ENCODE measurements at places on chromosomes 5 and 9.

DNA sequence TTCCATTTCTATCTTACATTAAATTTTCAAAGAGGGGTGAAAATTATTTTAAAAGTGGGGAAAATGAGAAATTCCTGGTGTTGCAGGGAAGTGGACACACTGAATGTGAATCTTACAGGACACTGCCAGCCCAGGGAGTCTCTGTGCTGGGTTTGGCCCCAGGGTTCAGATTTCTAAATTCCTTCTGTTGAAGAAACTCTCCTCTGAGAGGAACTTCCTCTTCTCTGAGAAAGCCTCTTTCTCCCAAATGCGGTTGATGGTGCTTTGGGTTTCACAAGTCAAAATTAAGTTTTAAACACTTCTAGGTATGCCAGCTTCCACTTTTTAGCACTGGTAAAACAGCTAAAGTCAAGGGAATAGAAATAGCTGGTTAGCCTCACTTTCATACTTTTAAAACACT is 317.9 kb upstream of the ITGA1 start:
- DNase-seq = no peak

DNA sequence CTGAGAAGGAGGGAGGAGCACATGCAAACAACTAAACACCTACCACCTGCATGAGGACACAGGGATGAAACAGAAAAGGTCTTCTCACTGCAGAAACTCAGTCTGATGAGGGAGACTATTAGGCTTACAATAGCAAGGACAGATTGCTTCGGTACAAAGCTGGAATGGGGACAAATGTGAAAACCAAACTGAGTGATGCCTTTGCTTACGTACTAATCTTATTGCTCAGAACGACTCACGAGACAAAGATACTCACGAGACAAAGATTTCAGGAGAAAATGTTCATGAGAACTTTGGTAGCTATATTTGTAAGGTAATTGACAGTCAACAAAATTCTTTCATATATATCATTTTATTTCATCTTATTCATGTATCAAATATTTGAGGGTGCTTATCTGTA is 71.9 kb upstream of the TAF1L start:
- no peak for DNase-seq

- no peak for DNase-seq
These were observed 521.4 kb downstream of the CAAP1 start for GRCh38 chr9:26371236-26371635.

DNA sequence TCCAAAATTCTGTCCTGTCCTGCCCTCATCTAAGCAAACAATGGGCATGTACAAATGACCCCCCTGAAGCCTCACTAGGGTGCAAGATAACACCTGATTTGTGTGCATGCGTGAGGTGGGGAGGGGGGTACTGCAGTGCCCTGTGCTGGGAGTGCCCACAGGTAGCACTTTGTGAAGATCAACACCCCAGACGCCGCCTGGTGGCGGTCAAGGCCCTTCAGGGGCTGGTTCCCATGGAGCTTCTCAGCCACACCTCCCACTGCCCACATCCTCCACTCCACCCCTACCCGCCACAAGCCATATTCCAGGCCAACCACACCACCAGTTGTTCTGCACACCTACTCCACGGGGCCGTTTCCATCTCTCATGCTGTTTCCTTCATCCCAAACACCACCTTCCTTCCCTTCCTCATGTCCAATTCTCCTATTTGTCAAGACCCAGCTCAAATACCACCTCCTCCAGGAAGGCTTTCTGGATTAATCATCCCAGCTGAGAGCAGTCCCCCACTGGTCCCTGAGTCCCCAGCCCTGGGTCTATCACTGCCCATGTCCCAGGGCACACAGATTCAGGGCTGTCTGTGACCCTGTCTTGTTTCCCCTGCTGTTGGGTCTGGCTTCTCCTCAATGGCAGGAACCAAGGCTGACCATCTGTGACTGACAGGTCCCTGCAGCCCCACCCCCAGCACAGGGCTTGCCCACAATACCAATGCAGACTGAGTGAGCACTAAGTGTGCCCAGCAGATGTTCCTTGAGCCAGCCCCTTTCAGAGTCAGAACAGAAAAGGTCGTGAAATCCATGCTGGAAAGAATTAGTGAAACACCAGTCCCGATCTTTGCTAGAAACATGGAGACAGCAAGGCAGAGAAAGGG is 178.4 kb downstream of the PAX5 start:
- DNase-seq = peak; percentile 43

DNA sequence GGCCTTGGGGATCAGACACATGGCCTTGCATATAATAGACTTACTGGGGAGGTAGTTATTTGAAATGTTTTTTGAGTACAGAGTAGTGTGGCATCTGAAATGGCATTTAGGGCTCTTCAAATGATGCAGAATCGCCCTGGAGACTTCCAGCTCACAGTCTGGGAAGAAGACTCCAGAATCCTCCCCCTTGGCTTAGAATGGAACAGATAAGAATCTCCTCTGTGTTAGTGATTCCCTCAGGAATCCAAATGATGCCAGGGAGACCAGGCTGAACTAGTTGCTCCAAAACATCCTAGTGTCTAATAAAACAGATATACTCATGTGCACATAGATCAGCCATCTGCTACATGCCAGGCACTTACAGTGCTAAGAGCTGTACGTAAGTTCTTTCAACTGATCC is 38.6 kb upstream of the SMC5 start:
- DNase-seq = peak; percentile 1

DNA sequence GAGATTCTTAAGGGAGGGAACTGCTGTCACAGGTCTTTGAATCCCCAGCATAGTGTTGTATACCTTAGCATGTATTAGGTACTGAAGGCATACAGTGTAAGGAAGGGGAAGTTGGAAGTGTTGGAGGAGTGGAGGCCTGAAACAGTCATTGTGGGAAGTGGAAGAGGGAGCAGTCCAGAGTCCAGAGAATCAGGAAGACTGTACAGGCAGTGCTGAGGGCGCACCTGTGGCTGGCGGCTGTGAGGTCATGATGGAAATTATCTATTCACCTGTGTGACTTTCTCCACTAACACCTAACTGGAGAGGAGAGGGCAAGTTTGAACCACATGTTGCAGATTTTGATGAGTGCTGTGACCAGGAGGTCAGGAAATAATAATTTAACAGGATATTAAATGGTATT is 119.7 kb upstream of the NIPBL start:
- DNase-seq = no peak

- no peak for DNase-seq
These were observed 31.9 kb upstream of the JADE2 start for GRCh38 chr5:134493461-134494055.

DNA sequence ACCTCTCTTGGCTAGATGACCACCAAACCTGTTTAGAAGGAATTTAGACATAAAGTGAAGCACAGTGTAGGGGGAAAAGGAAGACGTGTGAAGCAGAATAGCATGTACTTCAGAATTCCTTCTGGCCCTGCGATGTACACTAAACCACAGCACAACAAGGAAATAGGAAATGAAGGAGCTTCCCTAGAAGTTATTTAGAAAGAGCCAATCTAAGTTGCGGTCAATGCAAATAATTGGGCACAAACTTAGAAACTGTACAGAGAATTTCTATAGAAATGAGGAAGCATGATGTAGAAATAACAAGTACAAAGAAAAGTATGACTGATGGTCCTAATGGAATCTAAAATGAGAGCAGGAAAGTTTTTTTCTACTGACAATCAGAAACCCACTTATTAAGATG is 41.5 kb downstream of the ANKRD55 start:
- no peak for DNase-seq

DNA sequence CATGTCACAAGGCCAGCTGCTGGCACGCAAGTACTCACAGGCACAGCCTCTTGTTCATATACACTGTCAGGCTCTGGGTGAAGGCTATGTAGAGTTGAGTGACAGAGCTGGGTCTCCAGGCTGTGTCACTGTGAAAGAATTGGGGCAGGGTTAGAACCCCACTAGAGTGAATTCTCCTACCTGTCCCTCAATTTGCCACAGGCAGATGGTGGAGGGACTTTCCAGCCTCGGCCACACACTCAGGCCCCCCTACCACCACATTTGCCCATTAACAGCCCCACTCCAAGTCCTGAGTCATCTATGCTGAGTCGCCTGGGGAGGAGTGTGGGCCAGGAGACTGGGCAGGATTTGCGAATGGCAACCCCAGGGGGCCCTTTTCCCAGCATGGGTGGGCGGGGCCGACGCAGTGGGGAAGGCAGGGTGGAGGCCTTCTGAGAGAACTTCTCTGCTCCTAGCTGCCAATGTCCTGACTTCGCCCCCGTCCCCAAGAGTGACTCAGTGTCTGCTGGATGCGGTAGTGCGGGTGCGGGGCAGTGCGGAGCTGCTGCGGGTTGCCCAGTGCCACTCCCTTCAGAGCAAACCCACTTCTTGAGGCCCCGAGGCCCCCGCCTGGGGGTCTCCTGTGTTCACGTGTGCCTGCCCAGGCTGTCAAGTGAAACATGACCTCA is 50.3 kb upstream of the PSD2 start:
- peak; percentile 69 for DNase-seq

- DNase-seq = no peak
These were observed 178.4 kb downstream of the FANCC start for GRCh38 chr9:95139126-95139525.

- no peak for DNase-seq
These were observed 85.1 kb downstream of the SSBP2 start for GRCh38 chr5:81665795-81666194.

DNA sequence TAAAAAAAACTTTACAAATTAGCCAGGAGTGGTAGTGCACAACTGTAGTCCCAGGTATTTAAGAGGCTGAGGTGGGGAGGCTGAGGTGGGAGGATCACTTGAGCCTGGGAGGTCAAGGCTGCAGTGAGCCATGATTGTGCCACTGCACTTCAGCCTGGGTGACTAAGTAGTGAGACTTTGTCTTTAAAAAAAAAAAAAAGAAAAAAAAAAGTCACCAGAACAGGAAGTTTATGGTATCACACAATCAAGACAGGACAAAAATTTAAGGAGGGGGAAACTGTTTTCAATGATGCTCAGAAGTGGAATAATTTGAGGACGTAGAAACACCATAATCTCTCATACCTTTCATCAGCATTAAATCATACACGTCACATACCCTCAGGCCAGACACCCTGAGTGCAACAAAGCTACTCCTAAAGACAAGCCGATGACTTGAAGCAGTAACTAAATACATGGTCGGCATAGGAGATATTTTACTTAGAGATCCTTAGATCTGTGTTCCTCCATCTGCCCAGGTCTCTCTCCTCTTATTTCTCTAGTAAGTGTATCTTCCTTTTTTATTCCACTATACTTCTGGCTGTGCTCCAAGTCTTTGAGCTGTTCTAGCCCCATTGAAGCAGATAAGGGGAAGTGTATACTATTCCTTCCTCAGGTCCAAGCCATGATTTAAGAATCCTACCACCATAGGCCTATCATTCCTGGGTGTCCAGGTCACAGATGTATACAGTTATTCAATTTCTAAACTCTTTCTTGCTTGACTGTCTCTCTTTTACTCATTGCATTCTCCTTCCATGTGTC is 91.3 kb upstream of the APC start:
- peak; percentile 3 for DNase-seq

- DNase-seq = peak; percentile 61
These were observed 425.3 kb downstream of the CSNK1G3 start for GRCh38 chr5:123937230-123937629.

GRCh38 chr5:15691521-15691920 is 191.5 kb downstream of the FBXL7 start:
- DNase-seq = no peak

GRCh38 chr9:132780230-132781007 is 97.7 kb downstream of the AK8 start:
- DNase-seq = no peak

DNA sequence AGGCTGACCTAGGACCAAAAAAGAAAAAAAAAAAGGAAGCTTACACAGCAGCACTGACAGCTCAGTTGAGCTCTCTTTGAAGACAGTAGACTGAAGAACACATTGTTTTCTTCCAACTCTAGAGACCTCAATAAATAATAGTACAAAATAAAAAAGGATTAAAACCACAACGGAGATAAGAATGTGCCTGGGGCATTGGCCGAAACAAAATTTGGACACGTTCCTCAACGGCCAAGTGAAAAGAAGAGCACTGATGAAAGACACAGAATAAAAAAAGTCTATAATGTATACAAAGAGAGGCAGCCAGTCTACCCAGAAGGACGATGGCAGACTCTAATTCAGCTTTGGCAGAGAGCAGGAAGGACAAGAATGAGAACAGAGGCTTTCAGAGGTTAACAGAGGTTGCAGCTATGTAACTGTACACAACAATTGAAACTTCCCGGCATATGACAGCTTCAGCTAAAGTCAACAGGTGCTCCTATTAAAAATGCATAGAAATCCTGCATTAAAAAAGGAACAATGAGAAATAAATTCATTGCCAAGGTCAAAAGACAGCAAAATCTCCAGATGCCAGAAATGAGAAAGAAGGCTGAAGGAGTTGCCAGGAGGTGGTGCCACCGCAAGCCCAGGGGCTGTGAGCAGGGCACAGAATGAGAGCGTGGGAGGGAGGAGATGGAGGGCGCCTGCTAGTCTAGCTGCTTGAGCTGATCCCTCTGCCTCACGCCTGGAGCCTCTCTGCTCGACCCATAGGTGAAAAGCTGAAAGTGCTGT is 113.9 kb downstream of the DCP2 start:
- no peak for DNase-seq

GRCh38 chr5:147782110-147783028 is at the start of gene JAKMIP2:
Gene JAKMIP2 (minus strand): TSS chr5:147782728. CDS start chr5:147671806, 110,922 bp downstream.
- DNase-seq = peak; percentile 61

- no peak for DNase-seq
These were observed 533.4 kb downstream of the IRX1 start for GRCh38 chr5:4128994-4129393.

GRCh38 chr9:95419444-95419843 is 97.3 kb downstream of the PTCH1 start:
- no peak for DNase-seq

GRCh38 chr9:92607088-92607487 is 62.8 kb downstream of the IPPK start:
- peak; percentile 16 for DNase-seq

- DNase-seq = no peak
These were observed 329.0 kb upstream of the CCNG1 start for GRCh38 chr5:163108351-163108750.

DNA sequence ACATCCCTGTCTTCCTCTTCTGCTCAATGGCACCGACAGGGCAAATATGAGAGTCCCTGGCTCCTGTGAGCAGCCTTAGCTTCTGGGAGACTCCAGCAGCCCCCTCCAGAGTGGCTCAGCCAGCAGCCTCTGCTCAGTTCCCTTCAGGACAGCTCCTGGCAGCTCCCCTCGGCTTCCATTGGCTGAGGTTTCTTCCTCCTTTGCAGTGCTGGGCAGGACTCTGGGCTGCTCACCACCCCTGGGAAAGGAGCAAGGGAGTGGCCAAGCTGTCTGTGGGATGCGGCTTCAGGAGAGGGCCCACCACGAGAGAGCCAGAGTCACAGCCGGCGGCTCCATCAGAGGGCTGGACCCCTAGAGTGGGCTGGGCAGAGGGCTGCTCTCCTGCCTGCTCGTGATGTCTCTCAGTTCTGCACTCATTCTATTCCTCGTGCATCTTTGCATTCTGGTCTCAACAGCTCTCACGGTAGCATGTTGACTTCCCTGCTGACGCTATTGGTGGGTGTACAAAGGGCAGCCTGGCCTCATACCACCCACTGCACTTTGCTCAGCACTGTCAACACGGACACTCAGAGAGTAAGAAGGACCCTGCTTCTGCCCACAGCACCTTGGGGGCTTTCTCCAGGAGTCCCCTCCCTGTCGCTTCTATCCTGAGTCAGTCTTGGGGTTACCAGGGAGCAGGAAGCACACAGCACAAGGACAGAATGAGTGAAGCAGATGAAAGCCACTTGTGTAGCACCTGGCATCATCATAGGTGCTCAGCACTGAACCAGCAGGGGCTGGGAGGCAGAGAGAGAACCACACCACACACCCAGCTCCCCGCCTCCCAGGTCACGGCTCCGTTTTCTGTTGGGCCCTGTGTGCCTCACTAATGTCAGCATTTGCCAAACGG is 80.9 kb upstream of the ALDH1B1 start:
- DNase-seq = no peak

- DNase-seq = no peak
These were observed 67.4 kb downstream of the TNPO1 start for GRCh38 chr5:72883850-72884249.

- no peak for DNase-seq
These were observed 83.8 kb downstream of the UGCG start for GRCh38 chr9:111980398-111980797.
